CD4-positive, alpha-beta T cell treated with Interleukin-10 for 1 hour (primary cell): ENCODE measurements at places on chromosomes 6 and 20.

DNA sequence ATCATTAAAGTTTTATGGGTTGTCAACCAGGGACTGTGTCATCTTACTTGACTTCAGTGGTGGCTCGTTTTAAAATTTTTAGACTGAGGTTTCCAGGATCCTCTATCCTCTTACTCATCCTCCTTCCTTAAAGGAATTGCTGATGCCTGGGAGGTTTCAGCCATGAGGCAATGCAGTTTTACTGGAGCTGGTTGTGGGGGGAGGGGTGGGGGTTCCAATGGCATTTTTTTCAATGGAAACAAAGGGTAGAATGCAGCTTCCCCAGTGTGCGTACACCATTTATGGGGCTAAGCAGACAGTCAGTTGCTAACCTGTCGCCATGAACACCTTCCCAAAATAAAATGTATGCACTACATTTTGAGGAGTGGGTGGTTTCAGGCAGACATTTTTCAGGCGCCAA, 88.0 kb downstream of the METTL24 start:
- no peak for DNase-seq

DNA sequence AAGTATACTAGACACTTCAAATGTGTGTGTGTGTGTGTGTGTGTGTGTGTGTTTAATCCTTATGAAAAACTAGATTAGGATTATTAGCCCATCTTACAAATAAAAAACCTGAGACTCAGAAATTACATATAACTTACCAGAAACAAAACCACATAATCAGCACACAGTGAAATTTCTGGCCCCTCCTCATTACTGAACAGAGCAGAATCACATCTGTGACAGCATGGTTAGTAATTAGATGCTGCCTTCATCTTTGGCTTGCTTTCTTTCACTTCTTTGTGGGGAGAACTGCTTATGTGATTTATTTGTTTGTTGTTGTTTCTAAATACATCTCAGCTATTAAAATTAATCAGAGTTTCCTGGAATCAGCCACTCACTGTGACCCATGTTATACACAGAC, 267.1 kb downstream of the TENT5A start:
- no peak for DNase-seq

GRCh38 chr6:10030942-10031537, 383.8 kb downstream of the TFAP2A start:
- no peak for DNase-seq

GRCh38 chr20:2557873-2558580, 21.7 kb downstream of the TMC2 start:
- DNase-seq, result no peak

GRCh38 chr20:22716821-22717351, 132.5 kb upstream of the FOXA2 start:
- DNase-seq, result no peak

GRCh38 chr6:32845384-32845884, 1.6 kb upstream of the PSMB8 start:
- DNase-seq, result peak; percentile 57

DNA sequence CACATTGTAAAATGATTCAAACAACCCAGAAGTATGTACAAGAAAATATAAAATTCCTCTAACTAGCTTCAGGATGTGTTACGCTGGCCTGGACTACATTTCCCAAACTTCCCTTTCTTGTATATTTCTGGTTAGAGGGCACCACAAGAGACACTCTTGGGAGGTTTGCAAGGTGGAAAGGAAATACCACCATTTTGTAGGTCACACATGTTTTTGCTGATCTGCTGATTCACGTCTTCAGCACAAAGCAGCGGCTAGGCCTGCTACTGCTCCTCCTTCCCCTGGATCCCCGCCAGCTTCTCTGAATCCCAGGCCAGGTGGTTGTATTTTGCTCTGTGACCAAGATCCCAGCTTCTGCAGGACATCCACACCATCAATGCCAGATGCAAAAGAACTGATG, 104.2 kb downstream of the AGPAT4 start:
- no peak for DNase-seq

DNA sequence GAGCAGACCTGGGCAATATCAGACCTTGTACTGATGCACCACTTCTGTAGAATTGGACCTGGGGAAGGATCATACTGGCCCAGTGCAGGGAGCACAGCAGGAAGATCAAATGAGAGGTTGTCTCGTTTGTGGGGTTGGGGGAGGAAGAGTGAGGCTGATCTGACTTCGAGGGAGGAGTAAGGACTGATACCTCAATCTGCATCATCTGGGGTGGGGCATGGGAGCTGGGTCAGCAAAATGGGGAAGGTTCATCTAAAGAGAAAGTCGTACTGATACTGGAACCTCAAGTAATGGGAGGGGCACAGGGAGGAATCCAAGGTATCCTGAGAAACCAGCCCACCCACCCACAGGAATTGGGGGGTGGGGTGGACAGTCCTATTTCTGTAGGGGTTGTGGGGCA, 3.7 kb downstream of the RNF39 start:
- DNase-seq, result no peak

- DNase-seq, result no peak
Measured at GRCh38 chr6:148329596-148330381, 12.8 kb upstream of the SASH1 start.

GRCh38 chr20:10415013-10415650, 18.9 kb downstream of the MKKS start:
- DNase-seq, result no peak

DNA sequence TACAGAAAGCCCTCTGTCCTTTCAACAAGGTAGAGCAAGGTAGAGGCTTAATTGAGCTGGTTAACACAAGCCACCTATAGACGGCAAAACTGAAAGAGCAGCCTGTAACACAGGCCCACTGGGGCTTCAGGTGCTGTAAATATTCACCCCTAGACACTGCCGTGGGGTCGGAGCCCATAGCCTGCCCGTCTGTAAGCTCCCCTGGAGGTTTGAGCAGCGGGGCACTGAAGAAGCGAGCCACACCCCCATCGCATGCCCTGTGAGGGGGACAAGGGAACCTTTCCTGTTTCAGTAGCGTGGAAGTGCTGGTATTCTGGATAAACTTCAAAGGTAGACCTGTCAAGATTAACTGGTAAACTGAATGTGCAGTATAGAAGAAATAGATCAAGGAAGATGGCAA, 160.4 kb downstream of the TPBG start:
- no peak for DNase-seq

GRCh38 chr6:70753870-70754380, 86.2 kb downstream of the SMAP1 start:
- DNase-seq, result no peak

- no peak for DNase-seq
Measured at GRCh38 chr6:19472850-19473249, 364.3 kb upstream of the ID4 start.

- no peak for DNase-seq
Measured at GRCh38 chr6:142361779-142362750, 60.3 kb downstream of the ADGRG6 start.

DNA sequence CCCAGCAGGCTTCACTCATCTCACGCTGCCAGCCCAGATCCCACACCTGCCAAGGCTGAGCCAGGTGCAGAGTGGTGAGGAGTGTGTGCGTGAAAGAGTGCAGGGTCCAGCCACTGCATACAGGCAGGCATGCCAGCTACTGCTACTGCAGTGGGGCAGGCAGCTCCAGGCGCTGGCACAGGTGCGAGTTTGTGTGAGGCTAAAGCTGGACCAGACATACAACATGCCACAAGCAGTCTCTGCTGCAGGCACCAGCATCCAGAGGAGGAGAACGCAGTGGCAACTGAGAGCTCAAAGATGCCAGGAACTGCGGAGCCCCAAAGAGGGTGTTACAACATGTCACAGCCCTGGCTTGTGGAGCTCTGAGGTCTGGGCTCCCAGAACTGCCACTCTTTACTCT, 149.8 kb downstream of the EYS start:
- DNase-seq, result no peak

DNA sequence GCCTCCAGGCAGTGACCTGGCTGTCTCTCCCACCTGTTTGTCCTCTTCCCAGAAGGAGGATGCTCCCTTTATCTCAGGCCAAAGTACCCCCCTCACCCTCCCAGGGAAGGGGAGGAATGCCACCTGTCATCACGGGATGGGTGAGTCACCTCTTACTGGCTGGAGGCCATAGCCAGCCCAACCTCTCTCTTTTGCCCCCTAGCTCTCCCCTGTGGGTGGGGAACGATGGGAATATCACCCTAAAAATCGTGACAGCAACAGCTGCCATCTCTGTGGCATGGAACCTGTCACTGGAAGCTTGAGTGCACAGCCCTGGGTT, 137.5 kb upstream of the PTPN1 start:
- DNase-seq, result no peak

GRCh38 chr6:4972438-4972837, 31.4 kb downstream of the RPP40 start:
- no peak for DNase-seq

DNA sequence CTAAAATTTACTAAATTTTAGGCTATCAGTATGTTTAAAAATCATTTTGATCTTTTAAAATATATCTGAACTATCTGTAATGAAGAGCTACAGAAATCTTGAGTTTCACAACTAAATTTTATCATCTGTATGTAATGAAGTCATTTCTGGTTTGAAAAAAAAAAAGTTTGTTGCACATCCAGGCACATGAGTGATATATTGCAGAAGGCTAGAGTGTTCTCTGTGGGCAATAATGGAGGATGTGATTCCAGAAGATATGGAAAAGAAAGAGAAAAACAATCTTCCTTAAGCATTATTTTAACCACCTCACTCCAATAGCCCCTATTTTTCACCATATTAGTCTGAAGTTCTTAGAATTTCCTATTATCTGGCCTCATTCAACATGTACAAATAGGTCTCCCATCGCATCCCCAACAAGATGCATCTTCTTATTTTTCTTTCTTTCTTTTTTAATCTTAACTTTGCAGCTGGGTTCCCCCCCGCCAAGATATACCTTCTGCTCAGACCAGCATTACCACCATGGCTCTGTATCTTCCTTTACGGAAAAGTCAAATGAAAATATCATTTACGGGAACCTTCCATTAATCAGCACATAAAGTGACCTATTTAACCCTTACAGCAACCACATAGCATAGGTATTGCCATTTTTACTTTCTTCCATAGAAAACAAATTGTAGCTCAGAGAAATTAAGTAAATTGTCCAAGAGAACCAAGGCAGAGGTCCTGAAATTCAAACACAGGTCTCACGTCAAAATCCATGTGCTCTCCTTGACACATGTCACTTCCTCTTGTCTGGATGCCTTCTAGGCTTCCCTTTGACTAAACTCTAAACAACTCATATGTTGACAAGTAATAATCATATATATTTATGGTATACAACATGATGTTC, 116.9 kb downstream of the KIF13A start:
- DNase-seq, result no peak

DNA sequence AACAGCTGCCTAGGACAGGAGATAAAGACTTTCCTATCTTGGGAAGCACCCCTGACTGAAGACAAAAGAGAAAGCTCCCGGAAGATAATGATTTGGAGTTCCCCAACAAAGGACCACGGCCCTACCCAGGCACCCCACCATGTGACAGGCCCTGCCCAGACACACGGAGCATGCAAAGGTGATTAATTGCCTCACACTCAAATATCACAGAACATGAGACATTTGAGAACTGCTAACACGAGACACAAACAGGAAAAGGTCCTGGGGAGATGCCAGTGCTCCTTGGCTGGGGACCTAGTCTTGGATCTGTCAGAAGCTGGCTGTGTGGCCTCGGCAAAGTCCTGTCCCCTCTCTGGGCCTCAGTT, 82.5 kb upstream of the PTPN1 start:
- DNase-seq, result no peak

GRCh38 chr6:41150671-41151070, 3.5 kb downstream of the TREML1 start:
- DNase-seq, result no peak

DNA sequence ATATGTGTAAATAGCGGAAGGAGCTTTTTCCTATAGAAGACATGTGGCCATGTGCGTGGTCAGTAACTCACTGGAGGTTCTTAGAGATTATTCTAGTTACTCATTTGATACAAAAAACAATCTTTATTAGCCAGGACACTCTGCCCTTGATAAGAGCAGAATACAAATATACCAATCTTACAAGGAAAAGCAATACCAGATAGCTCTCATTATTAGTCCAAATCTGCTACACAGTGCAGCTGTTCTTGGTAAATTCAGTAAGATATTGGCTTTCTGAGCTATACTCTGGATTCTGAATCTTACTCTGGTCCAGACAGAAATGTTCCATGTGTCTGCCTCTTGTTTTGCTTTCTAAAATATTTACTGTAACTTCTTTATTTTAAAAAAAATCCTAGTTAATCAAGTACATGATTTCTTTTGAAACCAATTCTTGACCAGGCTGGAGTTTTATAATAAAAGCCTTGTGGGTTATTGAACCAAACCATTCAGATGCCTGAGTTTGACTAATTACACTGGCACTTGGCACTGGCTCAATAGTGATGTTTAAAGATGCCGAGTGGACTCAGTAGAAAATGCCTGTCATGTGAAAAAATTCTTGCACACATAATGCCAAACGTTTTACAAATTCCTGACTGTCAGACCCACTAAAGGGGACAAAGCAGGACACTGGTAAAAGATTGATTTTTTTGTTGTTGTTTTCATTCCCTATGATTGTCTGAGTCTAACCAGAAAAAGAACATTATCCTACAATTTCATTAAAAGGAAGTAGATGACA, 242.8 kb upstream of the TCF21 start:
- no peak for DNase-seq

DNA sequence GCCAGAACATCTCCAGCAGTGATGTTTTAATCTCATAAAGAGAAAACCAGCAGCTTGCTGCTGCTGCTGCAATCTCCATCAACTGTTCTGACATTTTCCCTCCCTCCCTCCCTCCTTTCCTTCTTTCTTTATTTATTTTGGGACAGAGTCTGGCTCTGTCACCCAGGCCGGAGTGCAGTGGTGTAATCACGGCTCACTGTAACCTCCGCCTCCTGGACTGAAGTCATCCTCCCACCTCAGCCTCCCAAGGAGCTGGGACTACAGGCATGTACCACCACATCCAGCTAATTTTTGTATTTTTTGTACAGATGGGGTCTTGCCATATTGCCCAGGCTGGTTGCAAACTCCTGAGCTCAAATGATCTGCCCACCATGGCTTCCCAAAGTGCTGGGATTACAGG, 5.7 kb downstream of the ELOVL5 start:
- no peak for DNase-seq

- DNase-seq, result no peak
Measured at GRCh38 chr6:20269181-20269580, 56.9 kb upstream of the MBOAT1 start.

DNA sequence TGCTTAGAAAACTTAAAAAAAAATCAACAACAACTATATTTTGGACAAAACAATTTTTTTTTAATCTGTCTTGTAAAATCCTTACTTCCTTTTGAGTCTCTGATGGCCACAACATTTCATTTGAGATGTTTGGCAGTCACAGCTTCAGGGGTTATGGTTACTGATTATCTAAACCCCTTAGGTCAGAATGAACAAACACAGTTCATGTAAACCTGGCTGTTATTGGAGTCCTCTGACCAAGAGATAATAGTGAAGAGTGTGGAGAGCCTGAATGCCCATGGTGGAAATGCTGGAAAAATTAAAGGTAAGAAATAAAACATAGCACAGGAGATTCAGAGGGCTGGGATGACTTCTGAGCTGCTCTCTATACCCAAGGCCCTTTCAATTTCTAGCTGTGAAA, 38.2 kb downstream of the TMX4 start:
- no peak for DNase-seq

GRCh38 chr6:44914141-44914540, 414.0 kb upstream of the RUNX2 start:
- no peak for DNase-seq
